Activated CD4-positive, alpha-beta memory T cell treated with anti-CD3 and anti-CD28 coated beads, Interleukin-2, amount 10 ng/mL, durations not matched to agents 7 days and 5 days (primary cell): ENCODE measurements at places on chromosomes 5 and 9. TPM values are rescaled to one million over a fixed set of nuclear protein-coding genes. Genes with fewer than 3 reads are reported as not detected.

- H3K27me3 ChIP-seq, result no peaks in the 10 kb centered on the region
- no peaks in the 10 kb centered on the region for H3K36me3 ChIP-seq
- no peak for DNase-seq
Observed at GRCh38 chr5:60210810-60211209, 317.3 kb upstream of the PDE4D start.

GRCh38 chr9:121498150-121498486, 1.5 kb downstream of the GGTA1 start:
- H3K36me3 ChIP-seq, result no peaks in the 10 kb centered on the region
- H3K27ac ChIP-seq, result no peak overlapping the region

- H3K4me3 ChIP-seq, result no peak overlapping the region
- H3K4me1 ChIP-seq, result no peaks in the 10 kb centered on the region
- DNase-seq, result no peak
- H3K36me3 ChIP-seq, result no peaks in the 10 kb centered on the region
Observed at GRCh38 chr5:67901814-67902496, 313.6 kb upstream of the PIK3R1 start.

DNA sequence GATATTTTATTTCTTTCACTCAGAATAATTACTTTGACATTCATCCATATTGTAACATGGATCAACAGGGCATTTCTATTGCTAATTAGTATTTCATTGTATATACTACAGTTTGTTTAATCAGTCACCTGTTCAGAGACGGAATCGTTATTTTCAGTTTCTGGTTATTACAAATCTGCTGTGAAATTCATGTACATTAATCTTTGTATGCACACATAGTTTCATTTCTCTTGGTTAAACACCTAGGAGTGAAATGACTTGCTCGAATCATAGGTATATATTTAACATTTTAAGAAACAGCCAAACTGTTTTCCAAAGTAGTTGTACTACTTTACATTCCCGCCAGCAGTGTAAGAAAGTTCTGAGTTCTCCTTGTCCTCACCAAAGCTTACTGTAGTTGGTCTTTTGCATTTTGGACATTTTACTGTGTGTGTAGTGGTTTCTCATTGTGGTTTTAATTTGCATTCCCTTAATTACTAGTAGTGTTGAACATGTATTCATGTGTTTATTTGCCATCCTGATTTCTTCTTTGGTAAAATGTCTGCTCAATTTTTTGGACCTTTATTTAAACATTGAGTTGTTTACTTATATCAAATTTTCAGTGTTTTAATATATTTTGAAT, 198.2 kb downstream of the SAXO1 start:
- peaks cover 10% of the 10 kb centered on the region for H3K27me3 ChIP-seq
- H3K36me3 ChIP-seq, result no peaks in the 10 kb centered on the region
- H3K27ac ChIP-seq, result no peak overlapping the region
- H3K4me3 ChIP-seq, result no peak overlapping the region
- no peak for DNase-seq

GRCh38 chr5:145589063-145589462, 246.1 kb downstream of the PRELID2 start:
- no peaks in the 10 kb centered on the region for H3K36me3 ChIP-seq
- no peaks in the 10 kb centered on the region for H3K4me1 ChIP-seq
- H3K4me3 ChIP-seq, result no peak overlapping the region
- H3K27me3 ChIP-seq, result no peaks in the 10 kb centered on the region
- H3K27ac ChIP-seq, result no peak overlapping the region

DNA sequence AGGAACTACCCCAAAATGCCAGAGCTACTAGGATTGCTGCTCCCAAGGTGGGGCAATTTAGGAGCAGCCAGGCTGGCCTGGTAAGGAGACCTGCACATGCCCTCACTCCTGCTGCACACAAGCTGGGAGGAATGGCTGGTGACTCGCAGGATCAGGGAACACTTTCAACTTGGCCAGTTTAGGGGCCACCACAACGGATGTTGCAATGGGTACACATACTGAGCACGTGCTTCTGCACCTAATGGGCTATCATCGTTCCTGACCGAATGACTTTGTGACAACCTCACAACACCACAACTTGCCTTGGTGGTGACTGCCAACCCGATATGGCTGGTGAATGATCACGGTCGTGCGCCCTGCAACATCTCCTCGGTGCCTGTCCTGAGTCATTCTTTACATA, 172.0 kb downstream of the ROR2 start:
- no peak overlapping the region for H3K4me3 ChIP-seq
- no peaks in the 10 kb centered on the region for H3K36me3 ChIP-seq
- H3K4me1 ChIP-seq, result peaks cover 19% of the 10 kb centered on the region
- no peak overlapping the region for H3K27ac ChIP-seq

DNA sequence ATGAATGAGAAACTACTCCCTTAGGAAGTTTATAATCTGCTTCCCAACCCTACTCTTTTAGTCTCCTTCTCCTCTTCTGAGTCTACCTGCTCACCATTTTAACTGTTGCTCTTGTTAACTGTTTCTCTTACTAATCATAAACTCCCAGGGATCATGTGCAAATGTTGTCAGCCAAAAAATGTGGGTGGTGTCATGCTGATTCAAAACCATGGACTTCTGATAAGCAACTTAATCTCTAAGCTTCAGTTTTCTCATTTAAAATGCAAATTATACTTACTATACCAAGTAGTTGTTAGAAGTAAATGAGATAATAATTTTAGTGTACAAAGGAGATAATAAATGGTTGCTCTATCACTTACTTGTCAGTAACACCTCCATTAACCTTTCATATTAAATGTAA, 45.9 kb upstream of the TLX3 start:
- H3K27ac ChIP-seq, result no peak overlapping the region
- no peak for DNase-seq
- peaks cover 15% of the 10 kb centered on the region for H3K4me1 ChIP-seq

DNA sequence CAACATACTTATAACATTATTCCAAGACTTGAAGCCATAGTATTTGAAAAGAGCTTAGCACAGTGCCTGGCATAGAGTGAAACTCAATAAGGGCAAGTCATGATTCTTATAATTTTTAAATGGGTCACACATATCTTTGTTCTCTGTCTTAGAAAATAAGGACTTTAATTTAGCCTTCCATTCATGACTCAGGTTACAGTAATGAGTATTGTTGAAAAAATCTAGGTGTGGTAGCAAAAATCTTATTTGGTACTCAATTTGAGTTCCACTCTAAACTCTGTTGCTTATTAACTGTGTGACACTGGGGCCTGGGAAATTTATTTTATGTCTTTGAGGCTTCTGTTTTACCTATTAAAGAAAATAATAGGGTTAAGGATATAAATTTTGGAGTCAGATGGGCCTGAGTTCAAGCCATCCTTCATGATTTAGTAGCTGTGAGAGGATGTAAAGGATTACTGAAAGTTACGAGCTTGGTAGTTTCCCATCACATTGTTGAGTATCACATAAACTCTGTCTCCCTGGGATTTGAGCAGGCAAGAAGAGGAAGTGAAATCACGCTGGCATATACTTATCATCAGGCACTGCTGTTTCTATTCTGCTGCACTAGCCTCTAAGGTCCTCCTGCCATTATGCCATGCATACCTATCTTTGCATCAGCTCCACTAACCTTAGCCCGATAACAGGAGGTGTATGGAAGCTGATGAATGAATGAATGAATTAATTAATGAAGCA, 1.5 kb downstream of the SPINK9 start:
- no peaks in the 10 kb centered on the region for H3K36me3 ChIP-seq
- DNase-seq, result no peak
- H3K27me3 ChIP-seq, result no peaks in the 10 kb centered on the region
- no peaks in the 10 kb centered on the region for H3K4me1 ChIP-seq
- no peak overlapping the region for H3K4me3 ChIP-seq
- H3K27ac ChIP-seq, result no peak overlapping the region

DNA sequence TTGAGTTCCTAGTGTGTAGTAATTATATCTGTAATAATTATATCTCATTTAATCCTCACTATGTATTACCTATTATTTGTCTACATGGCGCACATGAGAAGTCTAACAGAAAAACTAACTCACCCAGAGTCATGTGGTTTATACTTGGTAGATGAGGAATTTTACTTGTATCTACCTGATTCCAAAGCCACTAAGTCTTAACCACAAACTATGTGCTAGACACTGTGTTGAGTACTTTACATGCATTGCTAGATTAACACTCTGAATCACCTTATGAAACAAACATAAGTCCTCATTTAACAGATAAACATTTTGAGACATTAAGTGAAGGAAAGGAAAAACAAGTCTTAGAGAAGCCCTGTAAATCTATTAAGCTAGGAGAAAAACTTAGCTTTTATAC, 404.8 kb downstream of the TLR4 start:
- H3K36me3 ChIP-seq, result no peaks in the 10 kb centered on the region
- H3K27ac ChIP-seq, result no peak overlapping the region
- H3K4me3 ChIP-seq, result no peak overlapping the region
- no peaks in the 10 kb centered on the region for H3K27me3 ChIP-seq
- no peaks in the 10 kb centered on the region for H3K4me1 ChIP-seq
- no peak for DNase-seq

GRCh38 chr5:86968301-86968753, 299.4 kb upstream of the RASA1 start:
- H3K27me3 ChIP-seq, result peaks cover 16% of the 10 kb centered on the region
- no peaks in the 10 kb centered on the region for H3K36me3 ChIP-seq
- DNase-seq, result no peak
- H3K4me1 ChIP-seq, result peaks cover 11% of the 10 kb centered on the region
- no peak overlapping the region for H3K4me3 ChIP-seq

DNA sequence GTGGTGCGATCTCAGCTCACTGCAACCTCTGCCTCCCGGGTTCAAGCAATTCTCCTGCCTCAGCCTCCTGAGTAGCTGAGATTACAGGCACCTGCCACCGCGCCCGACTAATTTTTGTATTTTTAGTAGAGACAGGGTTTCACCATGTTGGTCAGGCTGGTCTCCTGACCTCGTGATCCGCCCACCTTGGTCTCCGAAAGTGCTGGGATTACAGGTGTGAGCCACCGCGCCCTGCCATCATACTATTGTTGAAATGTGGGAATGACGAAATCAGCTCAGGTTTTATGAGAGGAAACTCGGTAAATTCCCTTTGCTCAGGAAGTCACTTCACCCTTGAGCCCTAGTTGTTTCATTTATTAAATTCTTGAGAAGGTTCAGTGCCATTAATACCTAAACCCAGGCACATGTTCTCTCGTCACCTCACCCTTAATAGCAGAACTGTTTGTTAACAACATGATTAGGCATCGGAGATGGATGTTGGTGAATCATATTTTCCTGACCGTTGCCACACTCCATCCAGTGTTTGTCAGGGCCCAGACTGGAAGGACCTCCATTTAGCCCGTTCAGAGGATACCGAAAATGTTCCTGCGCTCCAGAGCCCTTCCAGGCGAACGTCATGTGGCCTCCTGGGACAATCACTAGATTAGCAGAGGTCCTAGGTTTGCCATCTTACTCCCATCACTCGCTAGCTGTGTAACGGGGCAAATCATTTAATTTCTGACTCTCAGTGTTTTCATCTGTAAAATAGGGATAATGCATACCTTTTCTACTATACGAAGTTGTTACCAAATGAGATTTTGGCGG, 20.0 kb upstream of the CREBRF start:
- peak; percentile 20 for DNase-seq
- H3K27ac ChIP-seq, result peak overlapping the region; percentile 96
- H3K4me3 ChIP-seq, result peak overlapping the region; percentile 71
- H3K27me3 ChIP-seq, result no peaks in the 10 kb centered on the region

DNA sequence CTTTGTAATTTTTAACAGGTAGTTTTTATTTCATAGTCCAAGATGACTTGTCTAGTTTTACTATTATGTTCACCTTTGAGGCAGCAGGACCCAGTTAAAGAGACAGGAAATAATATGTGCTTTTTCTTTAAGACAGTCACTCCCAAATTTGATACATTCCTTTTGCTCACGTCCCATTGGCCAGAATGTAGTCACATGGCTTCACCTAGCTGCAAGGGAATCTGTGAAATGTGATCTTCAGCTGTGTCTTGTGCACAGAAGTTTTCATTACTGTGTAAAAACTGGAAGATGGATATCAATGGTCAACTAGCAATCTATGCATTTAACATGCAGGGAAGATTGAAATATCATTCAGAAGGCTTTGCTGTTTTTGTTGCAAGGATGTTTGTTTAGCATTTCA, 41.1 kb downstream of the XRCC4 start:
- DNase-seq, result no peak
- no peak overlapping the region for H3K27ac ChIP-seq
- H3K36me3 ChIP-seq, result peaks cover 14% of the 10 kb centered on the region
- H3K4me1 ChIP-seq, result no peaks in the 10 kb centered on the region
- no peak overlapping the region for H3K4me3 ChIP-seq

DNA sequence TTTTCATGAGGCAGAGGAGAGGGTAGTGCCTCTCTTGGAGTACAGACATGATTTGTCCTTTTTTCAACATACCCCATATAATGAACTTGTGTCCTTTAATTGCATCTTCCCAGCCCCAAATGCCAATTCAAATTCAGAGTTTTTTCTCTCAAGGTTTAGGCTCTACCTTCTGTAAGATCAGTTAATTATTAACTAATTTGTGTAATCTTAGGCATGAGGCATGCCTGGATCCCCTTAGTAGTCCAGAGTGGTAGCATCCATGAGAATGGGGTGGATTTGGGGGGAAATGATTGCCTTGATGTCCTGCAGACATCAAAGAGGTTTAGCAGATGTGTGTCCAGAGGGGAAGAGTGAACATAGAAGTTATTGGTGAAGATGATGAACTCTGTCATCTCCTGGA, 533.3 kb downstream of the LRRC70 start:
- no peaks in the 10 kb centered on the region for H3K36me3 ChIP-seq
- no peak overlapping the region for H3K4me3 ChIP-seq
- DNase-seq, result no peak

- H3K4me3 ChIP-seq, result no peak overlapping the region
- no peak for DNase-seq
- peaks cover 30% of the 10 kb centered on the region for H3K4me1 ChIP-seq
- no peaks in the 10 kb centered on the region for H3K27me3 ChIP-seq
- no peak overlapping the region for H3K27ac ChIP-seq
Observed at GRCh38 chr5:179802207-179802883, 4.3 kb downstream of the MGAT4B start.

GRCh38 chr5:108280248-108280647, 101.7 kb downstream of the FBXL17 start:
- peaks cover 3% of the 10 kb centered on the region for H3K36me3 ChIP-seq
- H3K27ac ChIP-seq, result no peak overlapping the region
- H3K4me3 ChIP-seq, result no peak overlapping the region
- no peak for DNase-seq

DNA sequence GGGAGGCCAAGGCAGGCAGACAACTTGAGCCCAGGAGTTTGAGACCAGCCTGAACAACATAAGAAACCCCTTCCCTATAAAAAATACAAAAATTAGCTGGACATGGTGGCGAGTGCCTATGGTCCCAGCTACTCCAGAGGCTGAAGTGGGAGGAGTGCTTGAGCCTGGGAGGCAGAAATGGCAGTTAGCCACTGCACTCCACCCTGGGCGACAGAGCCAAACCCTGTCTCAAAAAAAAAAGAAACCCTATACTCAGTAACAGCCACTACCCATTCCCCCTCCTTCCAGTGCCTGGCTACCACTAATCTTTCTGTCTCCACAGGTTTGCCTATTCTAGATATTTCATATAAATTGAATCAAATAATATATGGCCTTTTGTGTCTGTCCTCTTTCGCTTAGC, 14.3 kb upstream of the SIL1 start:
- no peak overlapping the region for H3K27ac ChIP-seq
- no peak for DNase-seq

The ECSCR gene
- total RNA-seq, result 1.1 TPM

The SLC4A9 gene
- 0.78 TPM for total RNA-seq

The ORM2 gene
- total RNA-seq, result not detected

The IFNB1 gene
- 0.68 TPM for total RNA-seq

The FYB1 gene
- total RNA-seq, result 270 TPM

The RNF38 gene
- 42.1 TPM for total RNA-seq

The BRD8 gene
- total RNA-seq, result 72.7 TPM

The CHSY3 gene
- total RNA-seq, result not detected

The LHX3 gene
- 0.08 TPM for total RNA-seq

The TDRD7 gene
- 19.4 TPM for total RNA-seq

The DAB2 gene
- total RNA-seq, result not detected

The CDH6 gene
- not detected for total RNA-seq
